ENCODE measurements at places on chromosomes 6 and 20.

- DNase-seq = no peak
Measured at GRCh38 chr20:19078448-19079373, 133.7 kb upstream of the SLC24A3 start.

DNA sequence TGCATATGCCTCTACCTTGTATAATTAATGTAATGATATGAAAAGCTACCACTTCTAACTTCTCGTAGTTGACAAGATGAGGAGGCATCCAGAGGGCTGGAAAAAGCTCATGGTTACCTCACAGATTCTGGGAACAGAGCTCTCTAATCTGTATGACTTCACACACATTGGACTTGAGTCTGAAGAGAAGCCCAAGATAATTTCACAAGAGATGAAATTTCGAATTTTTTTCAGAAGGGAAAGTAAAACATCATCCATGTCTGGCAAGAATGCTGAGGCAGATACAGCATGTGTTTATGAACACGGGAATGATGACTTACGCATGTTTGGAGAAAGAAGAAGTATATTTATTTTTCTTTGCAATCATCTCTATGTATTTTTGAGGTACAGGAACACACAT lies 141.8 kb upstream of the TENT5A start:
- DNase-seq = no peak

- no peak for DNase-seq
Measured at GRCh38 chr20:57725636-57726035, 15.8 kb upstream of the PMEPA1 start.

DNA sequence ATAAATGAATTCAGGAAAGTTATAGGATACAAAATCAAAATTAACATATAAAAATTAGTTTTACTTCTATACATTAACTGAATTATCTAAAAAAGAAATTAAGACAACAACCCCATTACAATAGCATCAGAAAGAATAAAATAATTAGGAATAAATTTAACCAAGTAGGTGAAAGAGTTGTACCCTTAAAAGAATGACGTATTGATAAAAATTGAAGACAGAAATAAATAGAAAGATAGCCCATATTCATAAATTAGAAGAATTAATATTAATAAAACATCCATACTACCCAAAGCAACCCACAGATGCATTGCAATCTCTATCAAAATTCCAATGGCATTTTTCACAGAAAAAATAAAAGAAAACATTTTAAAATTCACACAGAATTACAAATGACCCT lies 242.8 kb downstream of the MMUT start:
- DNase-seq = no peak

GRCh38 chr6:162688751-162689345 lies 38.7 kb downstream of the PRKN start:
- DNase-seq = no peak

DNA sequence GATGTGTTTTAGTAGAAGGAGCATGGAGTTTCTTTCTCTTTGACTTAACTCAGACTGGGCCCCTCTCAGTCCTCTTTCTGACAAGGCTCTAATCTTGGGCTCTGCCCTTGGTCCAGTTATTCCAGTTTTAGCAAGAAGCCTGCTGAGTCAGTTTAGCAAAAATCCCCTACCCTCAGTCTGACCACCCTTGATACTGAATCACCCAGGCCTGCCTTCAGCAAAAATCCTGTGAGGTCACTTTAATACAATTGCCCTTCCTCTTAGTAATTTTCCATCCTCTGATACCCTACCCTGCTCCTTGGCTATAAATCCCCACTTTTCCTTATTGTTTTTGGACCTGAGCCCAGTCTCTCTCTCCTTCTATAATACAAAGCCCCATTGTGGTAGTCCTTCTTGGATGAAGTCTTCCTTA lies 326.7 kb upstream of the NOX3 start:
- DNase-seq = no peak

DNA sequence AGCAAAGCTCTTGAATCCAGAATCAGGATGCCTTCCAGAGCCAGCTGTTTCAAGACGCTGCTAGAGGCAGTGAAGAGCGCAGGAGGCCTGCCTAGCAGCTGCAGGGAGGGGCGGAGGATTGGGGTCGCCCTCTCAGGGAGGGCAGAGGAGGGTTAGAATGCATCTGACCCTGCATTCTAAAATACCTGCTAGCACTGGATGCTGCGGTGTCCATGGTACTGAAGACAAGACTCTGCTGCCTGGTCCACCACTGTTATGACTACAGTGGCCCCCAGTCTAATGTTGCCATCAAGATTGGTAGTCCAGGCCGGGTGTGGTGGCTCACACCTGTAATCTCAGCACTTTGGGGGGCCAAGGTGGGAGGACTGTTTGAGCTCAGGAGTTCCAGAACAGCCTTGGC lies 193.7 kb upstream of the PROKR2 start:
- DNase-seq = no peak

DNA sequence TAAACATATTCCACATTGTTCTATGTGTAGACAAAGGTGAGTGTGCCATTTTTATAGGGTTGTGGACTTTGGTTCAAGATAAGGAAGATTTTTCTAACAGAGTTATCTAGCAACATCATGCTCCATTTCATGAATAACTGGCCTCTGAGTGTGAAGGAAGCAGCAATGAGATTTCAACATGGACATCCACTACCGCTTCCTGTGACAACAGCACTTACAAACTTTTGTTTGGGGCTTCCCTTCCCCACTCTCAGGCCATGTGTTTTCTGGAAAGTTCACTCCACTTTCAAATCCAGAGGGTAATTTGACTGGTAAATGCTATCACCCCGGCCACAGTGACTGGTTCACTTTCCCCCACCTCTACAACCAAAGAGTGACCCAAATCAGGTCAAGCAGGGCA lies 38.1 kb upstream of the PROKR2 start:
- no peak for DNase-seq

DNA sequence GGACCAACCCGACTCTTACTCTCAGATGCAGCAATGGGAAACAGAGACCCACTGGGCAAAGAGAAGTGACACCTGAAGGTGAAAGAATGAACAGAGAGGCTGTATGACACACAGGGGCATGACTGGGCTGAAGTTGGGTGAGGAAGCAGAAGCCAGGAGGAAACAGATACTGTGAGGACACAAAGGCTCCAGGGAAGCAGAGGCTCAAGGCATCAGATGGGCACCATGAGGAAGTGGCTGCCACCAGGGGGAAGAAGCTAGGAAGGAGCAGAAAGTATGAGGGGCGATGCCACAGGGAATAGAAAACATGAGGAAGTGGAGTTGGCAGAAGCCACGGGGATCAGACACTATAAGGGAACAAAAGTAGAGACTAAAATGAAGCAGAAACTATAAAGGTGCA lies 30.9 kb upstream of the OCSTAMP start:
- DNase-seq = no peak
